Stimulated activated CD8-positive, alpha-beta memory T cell treated with anti-CD3 and anti-CD28 coated beads, Interleukin-7, amount 100 ng/mL, for 48 hours (primary cell): ENCODE measurements at places on chromosomes 11 and 22.

GRCh38 chr11:35377262-35377661 lies 42.1 kb downstream of the SLC1A2 start:
- DNase-seq, result no peak

DNA sequence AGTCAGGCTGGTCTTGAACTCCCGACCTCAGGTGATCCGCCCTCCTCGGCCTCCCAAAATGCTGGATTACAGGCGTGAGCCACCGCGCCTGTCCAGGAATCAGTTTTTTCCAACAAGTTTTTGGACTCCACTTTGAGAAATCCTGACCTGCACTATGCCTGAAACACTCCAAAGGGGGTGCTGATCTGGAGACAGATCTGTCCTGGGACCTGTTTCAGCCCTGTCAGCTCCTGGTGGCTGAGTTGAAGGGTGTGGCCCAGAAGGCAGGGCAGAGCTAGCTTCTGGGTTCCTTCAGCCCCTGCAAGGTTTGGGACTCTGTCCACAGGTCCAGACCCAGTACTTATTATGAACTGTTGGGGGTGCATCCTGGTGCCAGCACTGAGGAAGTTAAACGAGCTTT lies 1.2 kb downstream of the DNAJC4 start:
- DNase-seq, result no peak

DNA sequence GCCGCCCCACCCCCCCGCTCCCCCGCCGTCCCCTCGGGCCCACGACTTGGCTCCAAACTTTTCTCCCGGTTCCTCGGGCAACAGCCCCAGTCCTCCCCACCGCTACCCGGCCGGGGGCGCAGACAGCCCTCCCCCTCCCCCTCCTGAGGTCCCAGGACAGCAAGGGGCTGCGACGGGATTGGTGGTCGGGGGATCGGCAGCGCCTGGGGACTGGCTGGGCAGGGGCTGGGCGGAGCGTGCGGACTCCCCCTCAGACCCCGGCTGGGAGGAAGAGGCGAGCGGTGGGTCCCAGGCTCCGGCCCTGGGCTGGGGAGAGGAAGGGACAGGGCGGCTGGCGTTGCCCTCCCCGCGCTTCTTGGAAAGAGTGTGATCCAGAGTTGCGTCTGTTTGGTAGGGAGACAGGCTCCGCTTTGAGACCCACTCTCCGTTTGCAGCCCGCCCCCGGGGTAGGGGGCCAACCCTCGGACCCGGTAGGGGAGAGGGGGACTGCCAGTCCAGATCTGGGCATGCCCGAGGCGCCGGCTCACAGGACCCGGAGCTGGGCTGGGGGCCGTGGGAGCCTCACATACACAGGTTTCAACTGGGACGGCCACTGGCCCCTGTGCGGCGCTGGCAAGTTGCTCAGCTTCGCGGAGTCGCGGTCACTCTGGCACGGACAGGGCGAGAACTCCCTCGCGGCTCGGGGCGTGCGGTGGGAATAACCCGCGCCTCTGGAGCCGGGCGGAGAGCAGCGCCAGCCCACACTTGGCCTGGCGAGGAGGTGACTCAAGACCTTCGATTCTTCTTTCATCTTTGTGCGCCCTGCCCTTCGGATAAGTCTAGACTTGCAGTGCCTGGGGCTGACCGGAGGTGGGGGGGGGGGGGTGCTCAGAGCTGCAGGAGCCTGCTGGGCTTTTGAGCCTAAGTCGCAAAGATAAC lies 999 bp downstream of the TSKU start:
- no peak for DNase-seq

DNA sequence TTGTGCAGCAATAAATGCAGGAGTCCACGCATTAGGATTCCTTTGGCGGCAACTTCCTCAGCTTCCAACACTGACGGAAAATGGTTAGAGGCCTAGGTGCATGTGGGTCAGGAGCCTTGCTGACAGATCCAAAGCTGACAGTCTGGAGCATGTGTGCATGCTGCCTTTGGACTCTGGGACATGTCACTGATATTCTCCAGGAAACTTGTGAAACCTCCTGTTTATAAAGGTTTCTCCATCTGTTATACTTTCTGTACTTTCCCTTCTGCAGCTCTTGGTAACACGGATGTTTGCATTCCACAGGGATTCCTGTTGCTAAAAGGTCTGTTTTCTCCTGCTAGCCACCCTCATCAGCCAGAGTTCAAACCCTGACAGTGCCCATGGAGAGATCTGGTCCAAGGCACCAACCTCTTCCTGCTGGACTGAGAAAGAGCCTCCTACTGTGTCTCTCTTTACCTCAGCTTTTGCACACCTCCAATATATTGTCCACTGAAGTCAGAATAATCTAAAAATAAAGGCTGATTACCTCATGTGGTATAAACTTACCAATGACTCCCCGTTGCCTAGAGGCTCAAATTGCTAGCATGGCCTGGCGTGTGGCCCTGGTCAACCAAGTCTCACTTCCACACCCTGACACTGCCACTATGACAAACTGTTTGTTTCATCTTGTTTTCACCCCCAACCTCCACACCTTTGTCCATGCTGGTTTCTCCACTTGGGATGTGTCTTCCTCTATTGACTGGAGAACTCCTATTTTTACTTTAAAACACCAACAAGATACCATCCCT lies 31.1 kb upstream of the LYVE1 start:
- DNase-seq, result no peak

DNA sequence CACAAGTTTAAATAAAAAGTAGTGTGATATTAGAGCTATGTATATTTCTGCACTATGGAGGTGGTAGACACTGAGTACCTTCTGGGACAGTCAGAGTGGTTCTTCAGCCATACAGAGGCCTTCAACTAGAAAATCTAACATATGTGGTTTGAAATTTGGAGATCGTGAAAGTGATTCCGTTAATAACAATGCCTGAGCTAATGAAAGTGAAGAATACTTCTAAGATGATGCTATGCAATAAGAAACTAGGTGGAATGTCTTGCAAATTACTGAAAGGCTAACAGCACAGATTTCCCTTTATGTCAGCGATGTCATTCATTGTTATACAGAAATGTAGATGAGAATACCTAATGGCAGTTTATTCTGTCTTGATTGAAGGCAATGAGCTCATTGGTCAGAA lies 1984.7 kb upstream of the RAG2 start:
- DNase-seq, result no peak

- no peak for DNase-seq
Measured at GRCh38 chr22:39367035-39367434, 17.2 kb downstream of the SYNGR1 start.
